Mononuclear cell (primary cell): ENCODE measurements at places on chromosomes 7 and 10. TPM values are rescaled to one million over a fixed set of nuclear protein-coding genes. Genes with fewer than 3 reads are reported as not detected.

Gene FOXP2
- total RNA-seq = not detected

Gene PAPSS2
- total RNA-seq = 1.7 TPM

Gene ATP6V0A4
- not detected for total RNA-seq

Gene FAM171A1
- total RNA-seq = 0.84 TPM

Gene CRYGN
- not detected for total RNA-seq

Gene OR6V1
- total RNA-seq = not detected

Gene DNAJC12
- total RNA-seq = not detected

Gene NUDCD3
- 22.6 TPM for total RNA-seq

Gene PDE1C
- not detected for total RNA-seq

Gene ANKRD16
- total RNA-seq = 2.0 TPM

Gene FOXL3
- total RNA-seq = not detected

Gene NEUROD6
- total RNA-seq = not detected
